ENCODE measurements at places on chromosomes 4 and X.

- no peak for DNase-seq
Observed at GRCh38 chr4:112982680-112983079, 66.8 kb upstream of the ANK2 start.

- DNase-seq = no peak
Observed at GRCh38 chr4:156952078-156952759, 19.4 kb downstream of the PDGFC start.

- no peak for DNase-seq
Observed at GRCh38 chr4:105194328-105195231, 47.9 kb downstream of the TET2 start.

DNA sequence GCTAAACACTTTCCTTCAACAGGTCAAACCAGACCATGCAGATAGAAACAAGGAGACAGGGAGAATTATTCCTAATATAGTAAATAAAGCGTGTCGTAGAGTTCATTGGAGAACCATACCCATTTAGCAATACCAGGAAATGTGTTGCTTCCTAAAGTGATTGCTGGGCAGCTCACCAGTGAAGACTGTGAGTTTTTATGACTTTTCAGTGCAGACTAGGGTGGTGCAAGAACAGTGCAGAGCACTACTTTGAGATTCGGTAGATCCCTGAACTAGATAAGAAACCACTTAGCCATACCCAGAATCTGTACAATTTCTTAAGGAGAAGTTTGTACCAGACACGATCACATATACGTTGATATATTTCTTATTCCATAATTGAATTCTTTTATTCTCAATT, 87.4 kb downstream of the EMCN start:
- no peak for DNase-seq

- no peak for DNase-seq
Observed at GRCh38 chrX:116863029-116863428, 400.3 kb upstream of the CT83 start.

DNA sequence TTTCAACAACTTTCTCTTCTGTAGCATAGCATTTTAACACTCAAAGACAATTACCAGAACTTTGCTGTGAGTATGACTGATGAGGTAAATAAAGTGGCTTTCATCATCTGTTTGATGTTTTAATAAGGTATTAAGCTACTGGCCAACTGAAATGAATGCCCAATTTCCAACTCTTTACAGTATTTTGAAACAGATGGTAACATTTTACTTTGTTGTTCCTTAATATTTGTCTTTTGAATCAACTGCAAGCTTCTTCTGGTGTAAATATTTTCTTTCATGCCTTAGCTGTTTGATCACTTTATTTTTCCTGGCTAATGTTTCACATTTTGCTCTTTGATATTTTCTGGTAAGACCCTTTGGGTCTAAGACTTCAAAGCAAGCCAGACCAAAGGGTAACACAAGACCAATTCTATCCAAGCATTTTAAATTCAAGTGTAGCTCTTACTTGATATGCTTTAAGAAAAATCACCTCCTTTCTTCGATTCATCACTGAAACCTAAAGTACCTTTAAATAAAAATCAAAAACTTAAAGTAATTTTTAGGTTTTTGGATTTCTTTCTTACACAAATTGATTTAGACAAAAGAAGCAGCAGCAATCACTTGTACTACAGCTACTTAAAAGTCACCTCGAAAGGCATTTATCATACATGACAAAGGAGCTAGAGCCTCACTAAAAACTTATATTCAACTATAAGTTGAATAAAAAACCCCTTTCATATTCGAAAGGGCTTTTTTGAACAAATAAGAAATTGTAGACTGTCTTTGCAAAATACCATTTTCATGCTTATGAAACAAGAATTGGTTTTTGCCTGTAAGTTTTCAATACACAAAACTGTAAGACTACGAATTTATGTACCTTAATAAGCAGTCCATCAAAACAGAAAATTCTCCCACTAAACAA, 57.6 kb downstream of the TBCK start:
- no peak for DNase-seq

- DNase-seq = no peak
Observed at GRCh38 chr4:156805696-156806095, 165.9 kb downstream of the PDGFC start.

- DNase-seq = no peak
Observed at GRCh38 chr4:149923736-149924135, 108.1 kb upstream of the IQCM start.

GRCh38 chr4:33543941-33544450, 2700.3 kb downstream of the ARAP2 start:
- no peak for DNase-seq

DNA sequence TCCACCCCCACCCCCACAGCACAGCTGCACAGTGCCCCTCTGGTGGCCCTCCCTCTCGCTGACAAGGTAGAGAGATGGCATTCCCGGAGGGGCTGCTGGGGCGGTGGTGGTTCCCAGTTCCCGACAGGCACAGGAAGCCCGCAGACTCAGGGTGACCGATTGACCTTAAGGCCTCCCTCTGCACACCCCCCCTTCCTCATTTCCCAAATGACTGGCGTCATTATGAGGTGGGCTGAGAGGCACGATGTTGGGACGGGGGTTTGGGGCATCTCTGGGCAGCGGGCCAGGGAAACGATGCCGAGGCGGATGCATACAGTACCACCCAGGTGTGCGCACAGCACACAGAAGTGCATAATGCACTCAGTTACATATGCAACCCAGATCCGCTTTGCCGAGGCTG, 3.5 kb upstream of the TIMP1 start:
- DNase-seq = peak; percentile 23

GRCh38 chrX:131942034-131942433, 81.1 kb upstream of the STK26 start:
- DNase-seq = no peak

DNA sequence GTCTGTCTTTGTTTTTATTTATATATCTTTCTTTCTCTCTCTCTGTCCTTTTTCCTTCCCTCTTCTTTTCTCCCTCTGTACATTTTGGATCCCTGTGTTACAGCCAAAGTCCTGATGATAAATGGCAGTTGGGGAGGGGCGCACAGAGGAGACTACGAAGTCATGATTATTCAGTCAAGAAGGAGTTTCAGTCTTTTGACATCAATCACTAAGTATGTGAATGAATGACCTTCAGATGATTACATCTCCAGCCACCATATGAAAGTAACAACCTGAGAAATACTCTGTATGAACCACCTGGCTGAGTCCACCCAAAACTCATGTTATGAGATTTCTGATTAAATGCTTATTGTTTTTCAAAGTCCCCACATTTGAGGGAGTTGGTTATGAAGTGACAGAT, 45.0 kb downstream of the UGT2B7 start:
- DNase-seq = no peak

GRCh38 chrX:19931146-19931545, 43.7 kb upstream of the SH3KBP1 start:
- DNase-seq = no peak

DNA sequence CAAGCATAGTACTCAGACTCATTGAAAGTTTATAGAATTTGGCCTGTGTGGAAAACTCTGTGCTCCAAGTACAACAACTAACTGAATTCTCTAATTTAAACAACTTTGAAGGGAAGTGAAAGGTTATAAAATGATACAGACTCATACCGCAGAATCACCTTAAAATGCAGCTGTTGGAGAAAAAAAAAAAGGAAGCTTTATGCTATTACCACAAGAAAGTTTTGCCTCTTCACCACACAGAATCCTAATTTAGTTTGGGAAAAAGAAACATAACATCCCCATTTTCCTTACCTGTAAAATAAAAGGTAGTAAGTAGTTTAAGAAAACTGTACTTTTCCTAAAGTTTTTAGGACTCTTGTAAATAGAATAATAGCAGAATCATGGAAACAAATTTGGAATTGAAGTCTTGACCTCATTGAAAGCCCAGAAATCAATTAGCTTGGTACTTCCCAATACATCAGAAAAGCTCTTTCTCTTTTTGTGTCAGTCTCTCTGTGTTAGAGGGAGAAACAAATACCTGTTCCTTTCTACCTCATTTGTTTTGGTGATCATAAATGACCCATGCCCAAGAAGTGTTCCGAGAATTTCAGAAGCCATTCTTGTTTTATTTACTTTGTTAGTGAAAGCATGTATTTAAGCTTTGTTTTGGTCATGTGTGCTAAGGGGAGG, 78.8 kb downstream of the NFKB1 start:
- no peak for DNase-seq

Measured in CD4-positive, alpha-beta T cell treated with Interferon gamma for 1 hour (primary cell).